Hematopoietic multipotent progenitor cell treated with erythropoietin and hydrocortisone succinate and interleukin-3 and kit ligand, for 8 days (in vitro differentiated cells): ENCODE measurements at places on chromosomes 4 and X.

DNA sequence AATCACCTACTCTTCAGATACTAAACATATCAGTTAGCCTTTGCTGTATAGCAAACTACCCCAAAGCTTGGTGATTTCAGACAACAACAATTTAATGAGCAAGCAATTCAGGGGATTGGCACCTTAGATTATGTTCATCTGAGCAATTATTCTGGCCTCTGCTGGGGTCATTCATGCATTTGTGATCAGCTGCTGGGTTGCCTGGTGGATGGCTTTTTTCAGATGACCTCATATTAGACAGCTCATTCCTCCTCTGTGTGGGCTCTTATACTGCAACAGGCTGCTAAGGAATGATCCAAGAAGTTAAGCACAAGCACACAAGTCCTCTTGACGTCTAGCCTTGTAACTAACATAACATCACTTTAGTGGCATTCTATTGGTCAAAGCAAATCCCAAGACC lies 153.0 kb upstream of the PPP1R2C start:
- no peak for DNase-seq

DNA sequence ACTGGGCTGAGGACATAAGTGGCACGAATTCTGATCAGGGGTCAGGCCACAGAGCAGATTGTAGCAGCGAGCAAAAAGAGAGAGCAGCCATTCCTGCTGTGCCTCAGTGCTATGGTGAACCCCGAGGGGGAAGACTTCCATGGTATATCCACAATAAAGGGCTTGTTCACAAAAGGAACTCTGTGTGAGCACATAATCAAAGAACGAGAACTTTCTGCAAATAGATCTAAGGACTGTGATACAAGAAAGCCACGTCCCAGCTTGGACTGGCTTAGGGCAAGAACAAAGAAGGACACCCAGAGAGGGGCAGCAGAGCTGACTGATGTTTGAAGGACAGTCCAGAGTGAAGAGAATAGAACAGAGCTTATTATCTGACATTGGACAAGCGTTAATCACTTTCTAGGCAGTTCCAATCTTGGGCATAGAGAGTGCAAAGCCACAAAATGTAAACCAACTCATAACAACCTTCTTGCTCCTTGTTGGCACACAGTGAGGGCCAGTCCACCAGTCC lies 24.0 kb downstream of the PPEF2 start:
- DNase-seq, result no peak

DNA sequence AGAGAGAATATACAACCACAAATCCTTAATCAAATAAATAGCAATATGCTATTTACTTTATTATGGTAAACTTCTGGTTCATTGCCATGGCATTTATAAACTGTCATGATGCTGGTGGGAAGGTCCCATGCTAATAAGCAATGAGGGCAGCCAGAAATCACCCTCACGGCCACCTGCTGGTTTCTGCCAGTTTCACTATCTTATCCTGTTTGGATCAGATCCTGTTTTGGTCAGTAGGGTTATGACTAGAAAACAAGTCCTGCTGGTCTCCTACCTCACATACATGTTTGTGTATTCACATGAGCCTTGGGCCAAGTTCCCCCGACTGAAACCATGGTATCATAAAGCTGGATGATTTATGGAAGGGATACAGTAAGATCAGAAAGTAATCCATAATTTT lies 28.1 kb downstream of the XAGE5 start:
- DNase-seq, result no peak

DNA sequence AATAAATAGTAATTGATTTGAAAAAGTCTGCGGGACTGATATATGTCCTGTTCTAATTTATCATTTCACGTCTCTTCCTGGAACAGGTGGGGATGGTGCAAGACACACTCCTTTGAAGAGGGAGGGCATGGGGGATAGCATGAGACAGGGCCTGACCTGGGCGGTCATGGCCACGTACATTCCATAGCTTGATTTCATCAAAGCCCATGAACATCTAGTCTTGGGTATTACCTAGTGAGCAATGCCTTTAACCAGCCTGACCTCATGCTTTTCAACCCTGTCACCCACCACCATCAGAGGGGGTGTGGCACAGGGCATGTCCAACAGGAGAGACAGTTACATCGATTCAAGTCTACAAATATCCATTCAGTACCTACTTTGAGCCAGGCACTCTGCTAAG lies 52.3 kb upstream of the HOPX start:
- no peak for DNase-seq

- DNase-seq, result no peak
Observed at GRCh38 chr4:121138039-121138825, 25.9 kb downstream of the TNIP3 start.

GRCh38 chrX:6599230-6599860 lies 64.4 kb upstream of the VCX3A start:
- DNase-seq, result no peak

- no peak for DNase-seq
Observed at GRCh38 chr4:154908168-154908567, 127.1 kb downstream of the RBM46 start.

GRCh38 chr4:40573593-40574311 lies 55.9 kb downstream of the RBM47 start:
- DNase-seq, result no peak

DNA sequence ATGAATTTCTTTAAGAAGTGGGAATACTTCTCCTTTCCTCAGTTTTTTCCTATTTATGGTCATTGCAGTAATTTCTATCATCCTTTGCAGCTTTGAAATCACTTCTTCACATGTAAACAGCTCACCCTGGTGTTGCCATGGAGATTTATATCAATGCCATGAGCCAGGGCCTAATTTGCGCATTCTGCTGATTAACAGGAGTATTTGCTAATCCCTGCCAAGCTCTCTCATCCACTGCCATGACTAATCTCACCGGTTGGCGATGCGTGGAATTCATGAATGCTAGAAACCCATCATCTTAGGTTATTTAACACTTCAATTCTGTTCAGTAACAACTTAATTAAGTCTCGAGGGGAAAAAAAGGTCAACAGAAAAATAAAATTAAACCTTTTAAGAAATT lies 11.8 kb upstream of the FGF13 start:
- no peak for DNase-seq

- DNase-seq, result no peak
Observed at GRCh38 chrX:48834383-48834709, 1.1 kb downstream of the PCSK1N start.

GRCh38 chrX:258291-259040 lies 22.7 kb upstream of the PLCXD1 start:
- DNase-seq, result no peak

GRCh38 chr4:162959046-162959445 lies 207.6 kb downstream of the NAF1 start:
- DNase-seq, result no peak

DNA sequence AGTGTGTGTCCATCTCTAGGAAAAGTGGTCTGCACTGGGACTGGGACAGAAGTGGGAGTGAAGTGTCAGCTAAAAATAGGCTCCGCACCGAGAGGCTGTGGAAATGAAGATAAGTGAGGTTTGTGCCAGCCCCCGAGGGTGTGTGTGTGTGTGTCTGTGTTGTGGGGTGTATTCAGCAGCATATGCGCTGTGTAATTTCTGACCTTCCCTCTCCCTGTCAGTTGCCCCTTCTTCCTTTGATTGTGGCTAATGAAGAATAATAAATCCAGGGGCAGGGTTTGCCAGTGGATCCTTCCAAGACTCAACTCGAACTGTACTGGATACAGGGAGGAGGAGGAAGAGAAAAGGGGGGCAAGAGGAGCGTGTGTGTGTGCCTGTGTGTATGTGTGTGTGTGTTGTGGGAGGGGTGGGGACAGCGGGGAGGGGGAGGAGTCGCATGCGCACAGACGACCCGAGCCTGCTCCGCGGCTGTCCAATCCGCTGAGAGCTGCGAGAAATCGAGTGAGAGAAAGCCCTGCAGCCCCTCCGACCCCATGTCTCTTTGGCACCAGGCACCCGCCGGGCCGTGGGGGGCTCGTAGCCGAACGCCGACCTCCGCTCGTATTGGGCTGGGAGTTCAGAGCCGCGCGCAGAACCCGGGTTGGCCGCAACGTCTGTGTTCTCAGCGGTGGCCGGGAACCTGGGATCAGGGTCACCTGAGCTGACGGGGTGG lies 916 bp upstream of the POU4F2 start:
- DNase-seq, result no peak

- DNase-seq, result no peak
Observed at GRCh38 chr4:55078987-55079386, 46.4 kb downstream of the KDR start.

DNA sequence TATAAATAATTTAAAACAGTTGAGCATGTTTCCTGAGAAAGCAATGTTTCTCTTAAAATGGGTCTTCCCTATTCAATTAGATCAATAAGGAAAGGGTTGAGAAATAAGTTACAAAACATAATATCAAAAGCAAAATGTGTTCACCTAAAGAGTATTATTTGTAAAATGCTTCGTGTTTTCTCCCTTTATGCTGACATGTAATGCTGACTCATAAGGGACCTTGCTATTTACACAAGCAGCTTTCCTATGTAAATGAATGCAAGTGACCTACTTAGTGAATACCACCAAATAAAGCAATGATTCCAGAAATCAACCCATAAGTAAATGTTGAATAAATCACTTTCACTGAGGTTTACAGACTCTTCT lies 91.5 kb downstream of the ELOVL6 start:
- DNase-seq, result no peak

DNA sequence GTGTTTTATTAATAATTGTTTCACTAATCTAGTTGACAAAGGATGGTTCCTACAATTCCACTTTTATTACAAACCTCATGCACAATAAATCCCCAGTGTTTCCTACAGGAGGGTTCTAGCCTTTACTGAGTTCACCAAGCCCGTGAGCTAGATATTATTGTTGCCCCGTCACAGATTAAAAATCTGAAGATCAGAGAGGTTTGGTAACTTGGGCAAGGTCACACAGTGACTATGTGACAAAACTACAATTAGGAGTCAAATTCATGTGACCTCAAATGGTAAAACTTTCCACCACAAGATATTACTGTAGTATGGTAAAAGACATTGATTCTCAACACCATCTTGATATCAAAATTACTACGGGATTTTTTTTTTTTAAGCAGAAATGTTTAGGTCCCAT lies 124.6 kb downstream of the BTC start:
- DNase-seq, result no peak

DNA sequence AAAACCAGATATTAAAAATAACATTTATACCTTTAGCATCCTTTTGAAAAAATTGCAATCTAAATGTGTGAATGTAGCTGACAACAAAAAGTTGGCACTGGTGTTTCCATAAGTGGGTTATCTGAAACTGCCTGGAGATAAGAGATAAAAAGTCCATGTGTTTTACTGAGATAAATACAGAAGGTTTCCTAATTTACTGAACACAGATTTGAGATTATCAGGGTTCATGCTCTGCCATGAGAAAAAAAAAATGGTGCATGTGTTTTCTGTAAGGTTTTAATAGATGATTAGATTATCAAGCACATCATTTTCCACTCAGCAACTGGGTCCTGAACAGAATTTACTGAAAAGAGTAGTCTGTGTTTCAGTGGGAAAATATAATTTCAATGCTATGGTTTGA lies 326.2 kb upstream of the SLIT2 start:
- no peak for DNase-seq

- no peak for DNase-seq
Observed at GRCh38 chr4:78218260-78218659, 161.1 kb downstream of the FRAS1 start.

DNA sequence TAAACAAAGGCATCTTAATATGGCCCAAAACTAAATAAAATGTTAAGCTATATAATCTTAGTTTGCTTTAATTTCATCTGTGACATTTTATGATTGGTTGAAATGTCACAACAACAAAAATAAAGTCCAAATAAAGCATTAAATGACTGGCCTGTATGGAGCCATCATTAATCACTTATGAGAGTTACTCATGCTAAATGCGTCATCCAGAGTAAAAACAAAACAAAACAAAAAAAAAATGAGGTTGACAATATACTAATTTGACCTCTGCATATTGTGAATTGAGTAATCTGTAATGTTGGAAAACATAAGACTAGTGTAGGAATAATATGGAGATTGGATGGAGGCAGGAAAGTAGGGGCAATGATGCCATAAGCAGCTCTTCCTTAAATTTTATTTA lies 139.7 kb downstream of the MAPK10 start:
- DNase-seq, result no peak

DNA sequence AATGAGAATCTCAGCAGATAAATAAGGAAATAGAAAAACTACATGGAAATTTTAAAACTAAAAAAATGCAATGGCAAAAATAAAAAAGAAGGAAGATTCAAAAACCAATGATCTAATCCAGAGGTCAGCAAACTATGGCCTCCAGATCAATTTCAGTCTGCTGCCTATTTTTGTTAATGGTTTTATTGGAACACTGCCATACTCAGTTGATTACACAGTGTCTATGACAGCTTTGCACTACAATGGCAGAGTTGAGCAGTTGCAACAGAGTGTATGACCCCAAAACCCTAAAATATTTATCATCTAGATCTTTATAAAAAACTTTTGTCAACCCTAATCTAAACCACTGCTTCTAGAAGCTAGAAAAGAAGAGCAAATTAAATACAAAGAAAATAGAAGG lies 170.3 kb downstream of the RAB28 start:
- no peak for DNase-seq

DNA sequence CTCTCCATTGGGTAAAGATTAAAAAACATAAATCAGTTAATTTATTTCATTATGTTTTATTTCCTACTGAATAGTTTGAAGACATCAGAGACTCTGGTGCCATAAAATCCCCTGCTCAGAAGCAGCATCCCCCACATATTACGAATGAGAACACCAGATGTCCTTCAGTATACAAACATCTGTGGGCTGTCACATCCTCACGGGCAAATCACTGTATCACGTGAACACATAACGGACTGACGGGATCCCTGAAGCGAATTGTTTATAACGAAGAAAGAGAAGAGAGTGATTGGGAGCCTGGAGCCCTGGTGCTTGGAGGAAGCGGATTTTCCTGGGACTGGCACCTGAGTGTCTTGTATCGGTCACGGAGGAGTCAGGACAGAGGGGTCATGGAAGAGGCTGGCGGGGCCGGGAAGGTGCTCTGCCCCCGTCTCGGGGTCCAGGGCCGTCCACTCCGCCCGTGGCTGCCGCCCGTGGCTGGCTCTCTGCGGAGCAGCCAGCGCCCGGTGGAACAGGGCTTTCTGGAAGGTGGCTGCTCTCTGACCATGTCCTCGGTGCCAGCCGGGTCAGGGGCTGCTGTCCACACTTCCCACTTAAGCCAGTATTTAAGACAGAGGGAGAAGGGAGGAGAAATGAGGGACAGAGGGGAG lies 452.7 kb upstream of the FAT1 start:
- no peak for DNase-seq

GRCh38 chr4:78528327-78528726 lies 23.2 kb upstream of the ANXA3 start:
- DNase-seq, result no peak

- no peak for DNase-seq
Observed at GRCh38 chrX:98068024-98068580, 1184.4 kb downstream of the RPA4 start.
